ENCODE measurements at places on chromosomes 11 and 22.

DNA sequence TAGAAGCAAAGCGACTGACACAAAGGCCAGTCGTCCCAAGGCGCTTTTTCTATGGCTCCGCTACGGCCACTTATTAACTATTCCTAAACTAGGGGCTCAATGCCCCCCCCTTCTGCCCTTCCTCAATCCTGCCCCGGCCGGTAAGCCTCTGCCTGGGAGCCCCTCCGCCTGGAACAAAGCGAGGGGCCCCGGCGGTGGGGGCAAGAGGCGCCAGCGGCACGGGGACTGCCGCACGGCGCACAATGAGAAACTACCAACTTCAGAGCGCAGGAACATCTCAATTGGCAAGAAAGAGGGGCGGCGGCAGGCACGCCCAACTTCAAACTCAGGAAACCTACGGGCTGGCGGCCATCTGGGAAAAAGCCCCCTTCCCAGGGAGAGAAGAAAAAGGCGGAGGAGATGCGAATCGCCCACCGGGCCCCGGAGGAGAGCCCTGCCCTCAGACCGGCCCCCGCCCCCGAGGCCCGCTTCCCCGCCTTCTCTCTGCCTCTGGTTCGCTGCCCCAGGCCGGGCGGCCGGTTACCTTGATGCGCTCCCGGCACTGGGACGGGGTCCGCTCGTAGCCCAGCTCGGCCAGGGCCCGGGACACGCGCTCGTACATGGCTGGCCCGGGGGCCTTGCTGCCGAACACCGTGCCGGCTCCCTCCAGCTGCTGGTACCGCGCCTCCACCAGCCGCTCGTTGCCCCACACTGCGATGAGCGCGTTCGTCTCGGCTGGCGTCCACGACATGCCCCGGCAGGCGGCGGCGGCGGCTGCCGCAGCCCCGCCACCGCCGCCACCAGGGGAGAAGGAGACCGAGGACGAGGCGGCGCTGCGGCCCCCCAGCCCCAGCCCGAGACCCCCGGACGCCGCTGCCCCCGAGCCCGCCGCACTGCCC is 619 bp downstream of the MSANTD2 start:
- no peak for DNase-seq

GRCh38 chr11:93000511-93001476 is 31.3 kb downstream of the MTNR1B start:
- DNase-seq: no peak

DNA sequence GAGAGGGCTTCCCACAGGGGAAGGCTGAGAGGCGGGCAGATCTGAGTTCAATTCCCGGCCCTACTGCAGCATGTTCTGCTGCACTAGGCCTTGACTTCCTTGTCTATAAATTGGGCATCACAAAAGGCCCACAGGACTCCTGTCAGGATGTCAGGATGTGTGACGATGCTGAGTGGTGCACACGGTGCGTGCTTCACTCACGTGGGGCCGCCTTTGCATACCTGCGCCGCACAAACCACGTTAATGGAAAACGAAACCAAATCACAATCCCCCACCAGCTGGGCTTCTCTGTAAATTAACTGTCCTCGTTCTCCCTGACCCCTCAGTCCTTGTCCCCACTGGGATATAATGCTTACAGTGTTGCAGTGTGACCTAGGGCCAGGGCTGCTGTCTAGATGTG is 32.3 kb upstream of the TSPAN18 start:
- DNase-seq: no peak

- no peak for DNase-seq
These were observed 2.1 kb upstream of the LMO1 start for GRCh38 chr11:8265681-8266241.

DNA sequence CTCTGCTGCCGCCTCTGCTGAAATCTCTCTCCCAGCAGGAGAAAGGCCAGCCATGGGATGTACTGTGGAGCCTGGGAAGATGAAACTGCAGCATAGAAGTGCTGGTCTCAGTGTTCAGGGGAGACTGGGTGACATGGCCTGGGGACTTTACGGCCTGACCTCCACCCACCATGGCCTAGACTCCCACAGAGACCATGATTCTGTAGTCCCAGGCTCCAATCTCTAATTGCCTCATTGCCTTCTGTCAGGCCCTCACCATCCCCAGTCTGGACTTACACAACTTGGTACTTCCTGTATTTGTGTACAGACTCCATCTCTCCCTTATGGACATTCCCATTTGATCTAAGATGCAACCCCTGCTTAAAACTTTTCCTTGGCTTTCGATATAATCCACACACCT is 43.1 kb downstream of the TRAF6 start:
- no peak for DNase-seq

DNA sequence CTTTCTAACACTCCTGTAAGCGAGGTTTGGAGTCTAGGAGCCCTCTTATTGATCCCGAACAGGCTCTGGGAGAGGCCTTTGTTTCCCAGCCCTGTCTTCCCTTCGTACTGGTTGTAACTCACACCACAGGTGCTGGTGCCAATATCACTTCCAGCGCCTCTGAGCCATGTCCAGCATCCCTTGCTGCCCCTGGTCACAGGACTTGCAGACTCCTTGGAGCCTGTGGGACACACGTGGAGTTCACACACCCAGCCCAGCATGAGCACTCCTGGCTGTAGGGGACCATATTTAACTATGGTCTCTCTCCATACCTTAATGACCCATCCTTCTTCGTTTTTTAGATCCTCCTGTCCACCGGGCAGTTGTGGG is 2.2 kb downstream of the ZBTB16 start:
- no peak for DNase-seq

GRCh38 chr11:36186340-36187175 is 102.7 kb downstream of the COMMD9 start:
- no peak for DNase-seq

- DNase-seq: no peak
These were observed 319.7 kb downstream of the DDX10 start for GRCh38 chr11:108984523-108984922.

DNA sequence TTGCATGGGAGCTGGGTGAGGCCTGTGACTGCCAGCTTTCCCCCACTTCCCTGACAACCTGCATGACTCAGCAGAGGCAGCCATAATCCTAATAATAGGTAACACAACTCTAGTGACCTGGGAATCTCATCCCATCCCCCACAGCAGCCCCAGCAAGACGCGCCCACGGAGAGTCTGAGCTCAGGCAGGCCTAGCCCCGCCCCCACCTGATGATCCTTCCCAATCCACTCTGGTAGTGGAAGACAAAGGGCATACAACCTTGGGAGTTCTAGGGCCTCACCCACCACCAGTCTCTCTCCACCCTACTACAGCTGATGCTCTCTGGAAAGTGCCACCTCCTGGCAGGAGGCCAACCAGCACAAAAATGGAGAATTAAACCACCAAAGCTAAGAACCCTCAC is 60.3 kb downstream of the CWF19L2 start:
- no peak for DNase-seq

DNA sequence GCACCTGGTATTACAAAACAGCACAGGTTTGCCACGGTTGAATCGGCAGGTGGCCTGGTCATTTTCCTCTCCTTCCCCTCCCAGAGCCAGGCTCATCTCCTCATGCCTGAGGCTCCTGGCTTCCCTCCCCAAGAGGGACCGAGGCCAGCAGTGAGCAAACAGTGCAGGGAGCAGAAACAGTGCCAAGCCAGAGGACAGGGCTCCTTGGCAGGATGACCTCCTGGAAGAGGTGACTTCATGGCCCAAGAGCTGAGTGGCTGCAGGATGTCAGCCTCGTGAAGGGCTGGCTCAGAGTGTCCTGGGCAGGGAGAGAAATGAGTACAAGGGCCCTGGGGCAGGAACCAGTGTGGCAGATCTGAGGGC is 22.8 kb upstream of the PPFIA1 start:
- no peak for DNase-seq

DNA sequence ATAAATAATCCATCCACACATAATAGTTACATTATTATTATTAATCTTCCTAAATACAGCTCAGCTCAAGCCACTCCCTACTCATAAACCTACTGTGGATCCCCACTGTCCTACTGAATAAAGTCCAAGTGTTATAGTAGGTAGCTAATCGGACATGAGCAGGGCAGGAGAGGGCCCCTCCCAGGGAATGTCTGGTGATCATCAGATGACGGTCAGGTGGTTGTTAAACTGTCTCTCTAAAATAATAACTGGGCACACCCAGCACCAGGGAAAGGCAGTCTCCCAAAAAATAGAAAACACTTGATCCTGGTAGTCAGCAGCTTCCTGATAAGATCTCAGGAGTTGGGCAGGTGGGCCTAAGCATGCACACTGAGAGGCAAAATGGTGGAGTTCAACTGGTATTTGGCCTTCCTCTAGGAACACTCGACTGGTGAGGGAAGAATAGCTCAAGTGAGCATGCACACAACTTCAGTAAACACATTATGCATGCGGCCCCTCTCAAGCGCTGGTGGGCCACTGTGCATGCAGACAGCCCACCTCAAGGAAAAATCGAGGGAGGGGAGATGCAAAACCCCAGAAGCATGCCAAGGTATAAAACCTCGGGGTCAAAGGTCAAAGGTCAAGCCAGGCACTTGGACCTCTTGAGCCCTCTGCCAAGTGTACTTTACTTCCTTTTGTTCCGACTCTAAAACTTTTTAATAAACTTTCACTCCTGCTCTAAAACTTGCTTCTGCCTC is 65.0 kb downstream of the LRRC32 start:
- no peak for DNase-seq

GRCh38 chr11:44621140-44621681 is 55.7 kb downstream of the CD82 start:
- DNase-seq: no peak

DNA sequence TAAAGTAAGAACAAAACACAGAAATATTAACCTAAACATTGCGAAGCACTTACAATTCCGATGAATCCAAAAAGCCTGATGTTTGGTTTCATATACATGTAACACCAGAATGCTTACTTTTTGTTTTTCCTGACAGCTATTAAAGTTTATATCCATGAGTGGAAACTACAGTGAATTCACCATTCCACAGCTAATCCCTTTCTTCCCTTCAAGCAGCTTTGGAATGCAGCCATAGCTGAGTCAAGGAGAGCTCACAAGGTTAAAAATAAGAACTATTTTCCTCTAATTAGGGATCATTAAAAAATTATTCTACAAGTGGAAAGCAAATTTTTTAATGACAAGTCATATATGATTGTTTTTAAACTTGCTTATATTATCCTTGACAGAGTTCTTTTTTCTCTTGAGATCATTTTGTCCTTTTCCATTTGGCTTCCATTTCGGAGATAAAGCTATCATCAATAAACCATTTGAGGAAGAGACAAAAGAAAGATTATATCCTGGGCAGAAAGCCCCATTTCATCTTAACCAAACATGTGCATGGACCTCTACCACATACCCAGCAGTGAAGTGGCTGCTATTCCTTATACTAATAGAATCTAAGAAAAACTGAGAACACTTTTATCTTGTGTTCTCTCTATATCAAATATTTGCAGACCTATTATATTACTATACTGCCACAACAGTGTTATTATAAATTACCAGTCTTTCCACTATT is 19.7 kb upstream of the FIBIN start:
- no peak for DNase-seq

DNA sequence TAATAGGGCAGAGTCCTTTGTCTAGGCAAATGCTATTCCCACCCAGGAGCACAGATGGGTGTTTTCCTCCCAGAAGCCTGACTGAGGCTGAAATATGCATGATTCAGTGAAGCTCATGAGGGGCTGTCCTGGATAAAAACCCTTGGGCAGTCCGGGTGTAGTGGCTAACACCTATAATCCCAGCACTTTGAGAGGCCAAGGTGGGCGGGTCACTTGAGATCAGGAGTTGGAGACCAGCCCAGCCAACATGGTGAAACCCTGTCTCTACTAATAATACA is 48.6 kb upstream of the LMO2 start:
- DNase-seq: no peak

DNA sequence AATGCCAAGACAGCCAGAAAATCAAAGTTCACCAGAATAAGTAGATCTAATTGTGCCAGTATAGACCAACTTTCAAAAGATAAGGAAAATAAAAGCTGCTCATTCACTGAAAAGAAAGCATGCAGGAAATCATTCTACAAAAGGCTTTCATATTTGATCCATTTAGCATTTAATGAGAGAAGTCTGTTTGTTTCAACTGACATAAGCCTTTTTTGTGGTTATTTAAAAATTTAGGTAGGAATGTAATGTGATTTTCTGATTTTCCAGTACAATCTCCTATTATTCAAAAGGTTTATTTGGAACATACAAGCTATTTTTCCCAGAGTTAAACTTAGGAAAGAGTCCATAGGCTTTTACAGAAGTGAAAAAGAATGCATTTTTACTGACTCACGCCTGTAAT is 92.7 kb downstream of the SBF2 start:
- DNase-seq: no peak

- DNase-seq: no peak
These were observed 4.0 kb upstream of the SLC43A3 start for GRCh38 chr11:57430952-57431351.

GRCh38 chr22:48528221-48528915 is 1299.3 kb downstream of the BRD1 start:
- no peak for DNase-seq

DNA sequence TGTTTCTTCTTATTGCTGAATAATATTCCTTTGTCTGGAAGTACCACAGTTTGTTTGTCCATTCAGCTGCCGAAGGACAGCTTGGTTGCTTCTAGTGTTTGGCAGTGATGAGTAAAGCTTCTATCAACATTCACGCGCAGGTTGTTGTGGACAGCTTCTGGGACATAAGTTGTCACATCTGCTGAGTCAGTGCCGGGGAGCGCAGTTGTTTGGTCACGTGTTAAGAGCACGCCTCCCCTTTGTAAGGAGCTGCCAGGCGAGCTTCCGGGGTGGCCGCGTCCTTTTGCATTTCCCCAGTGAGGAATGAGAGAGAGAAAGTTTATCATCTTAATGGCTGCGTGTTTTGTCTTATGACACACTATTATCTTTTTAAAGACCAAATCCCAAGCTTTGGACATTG is 30.3 kb downstream of the SAMM50 start:
- no peak for DNase-seq

All from NCI-H1417 treated with DMSO at 0.1 percent for 48 hours (cell line).